Hippocampal formation (tissue), 2 donors: ENCODE measurements at places on chromosomes 7 and 10.
A peak's percentile ranks its signal among the peaks of the same experiment; 100 is the strongest.

- DNase-seq, result no peak
Measured at GRCh38 chr7:13257661-13258060, 570.2 kb downstream of the ARL4A start.

- DNase-seq, result no peak
Measured at GRCh38 chr7:151456782-151457181, 16.8 kb upstream of the CRYGN start.

DNA sequence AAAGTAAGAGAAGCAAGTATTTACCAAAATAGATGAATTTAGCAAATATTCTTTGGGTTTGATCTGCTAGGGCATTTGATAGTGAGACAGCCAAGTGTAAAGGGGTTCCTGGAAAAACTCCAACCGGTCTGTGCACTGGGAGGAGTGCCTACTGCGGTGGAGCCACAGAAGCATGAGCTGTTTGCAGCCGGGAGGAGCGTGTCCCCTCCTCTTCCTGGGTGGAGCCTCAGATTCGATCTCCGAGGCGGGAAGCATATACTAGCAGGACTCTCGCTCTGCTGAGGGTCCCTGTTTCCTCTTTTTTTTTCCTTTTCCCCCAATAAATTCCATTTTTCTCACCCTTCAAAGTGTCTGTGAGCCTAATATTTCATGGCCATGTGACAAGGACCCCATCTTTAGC lies 45.1 kb upstream of the MET start:
- no peak for DNase-seq

- DNase-seq, result no peak
Measured at GRCh38 chr10:72697716-72698115, 5.8 kb downstream of the MCU start.

GRCh38 chr10:43931308-43931930 lies 282.7 kb upstream of the ZNF32 start:
- no peak for DNase-seq

DNA sequence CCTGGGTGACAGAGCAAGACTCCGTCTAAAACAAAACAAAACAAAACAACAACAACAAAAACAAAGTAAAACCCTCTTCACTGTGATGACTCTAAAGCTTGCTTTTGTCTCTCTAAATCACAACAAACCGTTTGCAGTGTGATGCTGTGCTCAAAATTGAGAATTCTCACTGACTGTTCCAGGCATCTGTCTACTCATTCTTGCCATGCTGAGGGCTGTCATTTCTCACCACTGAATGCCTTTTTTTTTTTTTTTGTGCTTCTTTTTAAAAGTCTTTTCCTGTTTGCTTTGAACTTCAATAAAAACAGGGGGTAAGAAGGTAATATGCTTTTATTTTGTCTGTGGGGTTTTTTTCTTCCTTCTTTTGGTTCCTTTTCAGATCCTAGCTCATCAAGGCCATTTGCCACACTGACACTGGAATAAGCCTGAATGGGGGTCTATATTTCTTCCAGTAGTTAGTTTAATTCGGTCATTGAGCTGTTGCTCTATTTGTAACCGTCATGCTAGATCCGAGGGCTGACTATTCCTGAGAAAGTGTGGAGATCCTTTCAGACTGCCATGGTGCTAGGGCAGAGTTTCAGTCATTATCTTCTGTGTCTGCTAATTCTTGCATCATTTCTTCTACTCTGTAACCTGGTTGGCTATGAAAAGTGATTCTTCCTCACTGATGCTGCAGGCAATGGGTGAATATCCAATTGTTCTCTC lies 10.6 kb downstream of the FAS start:
- DNase-seq, result no peak

DNA sequence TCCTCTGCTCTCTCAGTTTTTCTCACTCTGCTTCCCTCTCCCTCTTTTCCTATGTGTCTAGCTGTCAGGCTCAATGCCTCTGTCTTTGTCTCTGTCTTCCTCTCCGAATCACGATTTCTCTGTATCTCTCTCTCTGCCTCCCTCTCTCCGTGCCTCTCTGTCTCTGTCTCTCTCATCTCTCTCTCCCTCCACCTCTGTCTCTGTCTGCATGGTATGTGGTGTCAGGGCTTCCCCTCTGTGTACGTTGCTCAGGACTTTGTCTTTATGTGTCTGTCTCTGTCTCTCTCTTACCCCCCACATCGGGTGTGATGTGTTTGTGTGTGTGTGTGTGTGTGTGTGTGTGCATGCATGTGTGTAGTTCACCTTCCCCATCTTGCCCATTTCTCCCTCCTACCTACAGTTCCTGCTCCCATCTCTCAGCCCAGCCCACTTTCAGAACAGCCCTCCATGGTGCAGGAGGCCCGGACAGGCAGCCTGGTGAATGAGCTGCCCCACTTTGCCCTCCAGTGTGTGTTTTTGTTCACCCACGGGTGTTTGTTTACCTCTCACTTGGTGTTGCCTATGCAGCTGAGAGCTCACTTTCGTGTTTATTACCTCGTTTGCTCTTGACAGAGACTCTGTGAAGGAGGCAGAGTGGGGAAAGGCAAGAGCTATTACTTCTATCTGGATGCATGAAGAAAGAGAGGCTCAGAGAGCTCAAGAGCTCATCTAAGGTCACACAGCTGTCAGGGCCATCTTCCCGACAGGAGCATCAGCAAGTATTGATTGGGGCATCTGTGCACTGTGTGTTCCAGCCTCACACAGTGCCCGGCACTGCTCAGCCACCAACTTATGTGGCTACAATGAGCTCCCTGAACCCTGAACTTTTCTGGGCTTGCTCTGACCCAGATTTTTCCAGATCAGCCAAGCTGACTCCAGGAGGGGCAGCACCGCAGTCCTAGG lies 163.5 kb upstream of the ZMIZ1 start:
- DNase-seq, result no peak

DNA sequence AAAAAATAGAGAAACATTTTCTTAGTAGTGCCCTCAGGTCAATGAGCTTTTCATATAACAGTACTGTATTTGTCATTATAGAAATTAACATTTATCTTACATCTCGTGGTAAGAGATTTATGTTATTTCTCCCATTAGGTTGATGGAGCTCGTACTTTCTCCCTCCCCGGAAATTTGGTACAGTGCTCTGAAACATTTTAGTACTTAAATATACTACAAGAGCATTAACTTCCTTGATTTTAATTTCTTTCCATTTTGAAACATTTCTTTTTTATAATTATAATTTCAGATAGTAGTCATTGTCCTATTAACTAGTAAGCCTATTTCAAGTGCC lies 205.4 kb downstream of the MBL2 start:
- no peak for DNase-seq

DNA sequence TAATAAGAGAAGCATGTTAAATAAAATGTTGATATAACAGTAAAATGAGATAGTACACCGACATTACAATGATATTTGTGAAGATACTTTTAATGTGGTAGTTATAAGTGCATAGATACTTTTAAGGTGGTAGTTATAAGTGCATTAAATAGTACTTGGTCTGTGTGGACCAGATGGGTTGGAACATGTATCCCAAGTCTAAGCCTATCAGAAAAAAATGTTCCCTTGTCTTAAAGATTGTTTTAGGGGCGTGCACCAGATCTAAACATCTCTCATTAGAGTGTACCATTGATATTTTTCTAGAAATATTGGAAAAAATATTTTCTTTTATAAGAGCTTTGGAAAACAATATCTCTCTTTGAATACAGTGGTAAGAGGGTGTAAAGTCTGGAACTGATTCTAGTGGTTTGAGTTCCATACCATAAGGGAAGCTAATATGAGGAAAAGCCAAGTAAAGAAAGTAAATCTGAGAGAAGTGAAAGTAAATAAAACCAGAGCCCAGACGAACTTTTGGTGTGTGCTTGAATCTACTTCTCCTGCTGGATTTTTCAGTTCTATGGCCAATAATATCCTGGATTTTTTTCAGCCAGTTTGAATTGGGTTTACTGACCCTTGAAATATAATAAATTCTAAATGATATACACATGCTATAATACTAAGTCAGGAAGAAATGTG lies 175.3 kb downstream of the MBL2 start:
- DNase-seq, result no peak

DNA sequence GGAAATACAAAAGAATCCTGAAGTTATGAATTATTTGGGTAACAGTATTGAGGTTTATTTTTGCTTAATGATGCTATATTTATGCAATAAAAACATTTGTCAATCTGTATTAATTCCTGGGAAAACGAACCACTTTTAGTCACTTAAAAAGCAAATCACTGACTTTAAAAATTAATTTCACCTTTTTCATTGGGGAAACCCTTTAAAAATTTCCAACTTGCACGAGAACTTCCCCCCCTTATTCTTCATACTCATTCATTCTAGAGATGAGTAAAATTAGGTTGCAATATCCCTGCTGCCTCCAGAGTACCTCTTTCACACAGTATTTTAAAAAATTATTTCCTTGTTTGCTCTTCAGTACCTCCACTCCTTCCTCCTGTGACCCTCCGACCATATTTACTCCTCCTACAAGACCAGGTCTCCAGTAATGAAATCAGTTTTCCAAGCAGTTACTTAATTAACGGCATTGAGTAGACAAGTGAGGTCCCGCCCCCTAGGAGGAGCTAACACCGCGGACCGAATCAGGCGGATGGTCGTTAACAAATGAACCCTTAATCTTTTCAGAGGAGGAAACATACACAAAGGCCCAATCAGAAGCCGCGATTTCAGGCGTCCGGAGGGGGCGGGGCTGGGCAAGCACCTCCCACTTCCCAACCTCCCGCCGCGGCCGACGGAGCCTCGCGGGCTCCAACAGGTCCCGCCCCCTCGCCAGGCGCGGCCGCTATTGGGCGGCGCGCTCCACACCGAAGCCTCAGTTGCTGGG lies 465 bp upstream of the TRIM24 start:
- peak; percentile 99 for DNase-seq

DNA sequence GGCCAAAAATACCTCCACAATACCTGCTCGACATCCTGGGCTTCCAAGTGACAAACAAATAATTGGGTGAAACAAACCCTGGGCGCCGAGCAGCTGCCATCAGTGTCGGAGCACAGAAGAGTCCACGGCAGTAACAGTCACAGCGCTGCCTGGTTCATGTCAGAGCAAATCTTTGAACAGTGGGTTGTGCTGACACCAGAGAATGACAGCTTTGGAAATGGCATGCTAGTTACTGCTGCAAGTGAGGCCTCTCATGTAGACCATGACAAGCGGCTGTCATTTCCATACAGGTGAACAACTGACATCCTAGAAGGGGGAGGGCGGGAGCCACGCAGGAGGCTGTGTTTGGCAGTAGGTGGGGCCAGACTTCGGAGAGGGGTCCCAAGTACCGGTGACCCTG lies 420.5 kb upstream of the GALNT17 start:
- no peak for DNase-seq

GRCh38 chr10:104640339-104641186 lies 527 bp upstream of the SORCS3 start:
- no peak for DNase-seq

- DNase-seq, result no peak
Measured at GRCh38 chr7:3569643-3570042, 268.6 kb downstream of the SDK1 start.

- no peak for DNase-seq
Measured at GRCh38 chr10:58942724-58943123, 233.7 kb upstream of the PHYHIPL start.

DNA sequence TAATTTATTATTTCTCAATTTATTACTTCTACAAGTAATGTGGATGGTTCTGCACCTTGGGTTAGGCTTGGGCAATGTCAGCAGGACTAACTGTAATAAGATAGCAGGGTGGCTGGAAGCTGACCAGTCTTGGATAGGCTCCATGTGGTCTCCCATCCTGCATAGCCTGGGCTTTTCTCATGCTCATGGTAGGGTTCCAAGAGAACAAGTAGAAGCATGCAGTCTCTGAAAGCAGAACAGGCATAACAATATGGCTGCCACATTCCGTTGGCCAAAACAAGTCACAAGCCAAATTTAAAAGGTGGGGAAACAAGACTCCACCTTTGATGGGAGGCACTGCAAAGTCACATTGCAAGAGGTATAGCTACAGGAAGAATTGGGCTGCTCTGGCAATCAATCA lies 98.6 kb upstream of the MDFIC start:
- no peak for DNase-seq

GRCh38 chr10:107740962-107741690 lies 576.6 kb upstream of the SORCS1 start:
- no peak for DNase-seq
